Stimulated activated CD4-positive, alpha-beta T cell treated with anti-CD3 and anti-CD28 coated beads, Interleukin-15, amount 100 ng/mL, for 24 hours (primary cell): ENCODE measurements at places on chromosomes 1 and 21.

DNA sequence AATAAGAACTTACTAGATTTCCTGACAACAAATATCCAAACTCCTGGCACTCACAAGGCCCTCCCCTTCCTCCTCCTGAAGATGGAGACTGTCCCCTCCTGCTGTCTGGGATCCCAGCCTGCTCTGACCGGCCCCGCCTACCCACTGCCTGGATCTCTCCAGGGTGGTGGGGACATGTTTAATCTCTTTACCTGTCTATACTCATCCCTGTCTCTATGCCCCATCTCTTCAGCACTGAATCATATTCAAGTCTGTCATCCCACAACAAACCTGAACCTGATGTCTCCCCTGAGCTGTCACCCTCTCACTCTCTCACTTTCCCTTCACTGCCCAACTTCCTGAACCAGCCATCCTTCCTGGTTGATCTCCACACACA lies 22.1 kb downstream of the MATN1 start:
- DNase-seq = no peak

- DNase-seq = no peak
Observed at GRCh38 chr1:156508205-156508954, 7.8 kb upstream of the MEF2D start.

- no peak for DNase-seq
Observed at GRCh38 chr1:221643404-221644144, 98.3 kb downstream of the DUSP10 start.

DNA sequence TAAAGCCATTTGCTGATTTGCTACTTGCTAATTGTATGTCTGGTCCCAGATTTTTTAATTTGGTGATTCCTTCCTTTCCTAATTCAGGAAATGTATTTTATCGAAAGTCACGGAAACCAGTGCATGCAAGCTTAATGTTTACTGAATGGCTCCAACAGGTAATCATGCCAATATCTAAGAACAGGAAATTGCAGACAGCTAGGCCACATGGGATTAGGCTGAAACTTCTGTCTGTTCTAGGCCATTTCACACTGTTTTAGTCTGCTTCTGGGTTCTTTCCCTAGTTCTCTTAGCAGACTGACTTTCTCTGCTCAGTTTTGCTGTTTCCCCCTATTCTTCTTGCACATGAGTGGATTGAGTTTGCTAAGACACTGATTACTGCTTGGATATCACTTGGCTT lies 111.4 kb downstream of the NTNG1 start:
- DNase-seq = no peak

DNA sequence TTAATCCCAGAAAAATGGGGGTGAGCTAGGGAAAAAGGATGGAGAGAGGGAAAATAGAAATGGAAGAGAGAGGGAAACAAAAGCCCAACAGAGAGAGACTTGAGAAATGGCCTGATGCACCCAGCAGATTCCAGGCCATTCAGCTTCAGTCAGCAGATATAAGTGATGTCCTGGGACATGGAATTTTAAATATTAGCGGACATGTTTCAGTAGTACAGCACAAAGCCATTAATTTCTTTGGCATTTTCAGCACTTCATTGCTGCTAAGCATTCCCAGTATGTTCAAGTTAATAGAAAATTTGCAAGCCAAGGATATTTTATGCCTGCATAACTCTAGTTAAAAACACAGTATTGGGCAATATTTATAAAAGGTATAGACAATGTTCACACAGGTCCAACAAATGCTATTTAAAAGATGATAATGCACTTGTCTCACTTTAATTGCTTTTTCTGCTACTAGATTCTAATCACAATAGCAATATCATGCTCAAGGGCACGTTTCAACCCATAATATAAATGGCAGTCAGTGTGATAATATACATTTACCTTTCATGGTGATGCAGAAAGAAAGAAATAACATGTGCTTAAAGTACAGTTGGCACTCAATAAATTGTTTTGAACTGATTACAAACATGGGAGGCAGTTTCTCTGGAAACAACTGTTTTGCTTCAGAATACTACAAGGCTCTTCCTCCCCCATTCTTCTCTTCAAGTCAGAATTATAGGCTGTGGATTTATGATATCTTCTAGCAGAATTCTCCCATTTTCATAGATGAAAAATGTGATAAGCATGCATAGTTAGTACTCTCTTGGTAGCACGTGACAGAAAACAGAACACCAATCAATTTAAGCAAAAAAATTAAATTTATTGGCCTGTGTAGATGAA lies 108.1 kb upstream of the MAGI3 start:
- no peak for DNase-seq

DNA sequence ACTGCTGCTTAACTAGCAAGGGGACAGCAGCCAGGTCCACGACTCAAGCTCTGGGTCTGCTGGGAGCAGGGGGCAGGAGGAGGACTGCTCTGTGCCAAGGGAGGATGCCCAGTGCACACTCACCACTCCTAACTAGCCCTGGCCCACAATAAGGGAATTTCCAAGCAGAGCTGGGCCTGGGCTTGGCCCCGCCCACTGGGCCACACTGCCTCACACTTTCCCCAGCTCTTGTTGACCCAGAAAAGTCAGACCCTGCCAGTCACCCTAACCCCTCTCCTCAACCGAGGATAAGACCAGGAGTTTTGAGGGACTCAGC lies 18.7 kb downstream of the SLC9A1 start:
- DNase-seq = no peak

DNA sequence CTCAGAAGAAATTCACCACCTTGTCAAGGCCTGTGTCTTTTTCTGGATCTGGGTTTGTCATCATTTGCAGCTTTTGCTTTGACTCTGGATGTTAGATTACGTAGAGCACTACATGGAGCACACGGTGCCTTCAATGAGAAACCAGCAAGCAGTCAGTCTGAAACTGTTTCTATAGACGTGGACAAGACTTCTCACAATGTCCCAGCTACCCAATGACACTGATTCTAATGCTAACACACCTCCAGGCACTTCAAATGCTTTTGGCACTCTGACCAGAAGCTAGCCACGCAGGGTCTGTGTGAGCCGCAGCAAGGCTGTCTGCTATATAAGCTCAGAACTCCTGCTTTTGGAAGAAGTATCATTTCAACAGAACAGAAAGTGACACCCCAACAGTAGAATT lies 38.2 kb downstream of the ITPKB start:
- no peak for DNase-seq

DNA sequence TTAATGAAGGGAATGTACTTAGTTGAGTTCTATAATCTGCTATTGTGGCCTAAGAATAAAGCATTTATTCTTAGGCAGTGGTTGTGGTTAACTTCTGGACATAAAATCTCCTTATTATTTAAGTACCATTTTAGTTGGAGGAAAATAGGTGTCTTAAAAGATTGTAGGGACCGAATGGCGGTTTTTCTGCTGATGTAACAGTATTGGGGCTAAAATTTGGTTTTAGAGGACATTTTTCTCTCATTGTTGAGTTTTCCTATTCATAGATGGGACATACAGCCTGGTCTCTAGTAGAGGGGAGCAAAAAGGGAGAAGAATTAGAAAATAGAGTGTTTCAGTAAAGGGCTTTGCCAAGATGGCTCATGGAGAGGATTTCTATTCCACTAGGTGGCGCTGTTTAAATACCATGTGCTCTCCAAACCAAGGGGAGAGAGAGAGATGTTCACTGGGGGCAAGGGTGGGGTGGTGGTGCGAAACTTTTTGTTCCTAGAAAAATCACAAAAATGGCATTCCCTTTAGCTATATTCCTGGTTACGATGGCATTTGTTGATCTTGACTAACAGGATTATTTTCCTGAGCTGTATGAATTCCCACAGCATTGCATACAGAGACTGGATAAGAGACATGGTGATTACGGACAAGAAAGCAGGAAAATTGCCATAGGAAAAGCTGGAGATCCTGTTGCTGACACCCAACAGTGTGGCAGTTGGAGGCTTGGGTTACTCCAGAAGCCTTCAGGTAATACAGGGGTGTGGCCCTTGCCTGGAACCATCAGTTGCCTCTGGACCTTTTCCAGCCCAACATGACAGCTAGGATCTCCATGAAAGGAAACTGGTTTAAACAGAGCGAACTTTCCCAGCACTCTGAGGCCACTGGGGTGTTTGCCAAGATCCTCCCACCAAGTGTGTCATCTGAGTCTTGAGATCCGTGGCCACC lies 18.2 kb upstream of the FCGR2A start:
- peak; percentile 34 for DNase-seq

DNA sequence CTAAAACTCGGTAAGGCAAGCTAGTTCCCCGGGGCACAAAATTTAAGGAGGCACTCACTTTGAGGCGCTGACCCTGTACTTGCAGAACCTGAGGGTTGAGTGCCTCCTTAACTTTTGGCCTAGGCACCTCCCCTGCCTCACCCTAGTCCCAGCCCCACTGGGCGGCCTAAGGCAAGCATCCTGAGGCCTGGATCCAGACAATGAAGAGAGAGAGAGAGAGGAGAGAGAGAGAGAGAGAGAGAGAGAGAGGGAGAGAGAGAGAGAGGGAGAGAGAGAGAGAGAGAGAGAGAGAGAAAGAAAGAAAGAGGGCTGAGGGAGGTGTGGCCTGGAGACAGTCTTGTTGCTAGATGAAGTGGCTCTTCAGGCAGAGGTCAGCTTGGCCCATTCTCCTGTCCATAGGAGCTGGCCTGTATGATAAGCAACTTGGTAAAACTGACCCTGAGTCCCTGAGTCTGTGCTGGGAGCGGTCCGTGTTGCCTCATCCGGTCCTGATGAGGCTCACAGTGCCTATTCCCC lies 7.4 kb upstream of the LRRN2 start:
- DNase-seq = no peak

- DNase-seq = no peak
Observed at GRCh38 chr1:56032096-56032676, 547.2 kb downstream of the PLPP3 start.

DNA sequence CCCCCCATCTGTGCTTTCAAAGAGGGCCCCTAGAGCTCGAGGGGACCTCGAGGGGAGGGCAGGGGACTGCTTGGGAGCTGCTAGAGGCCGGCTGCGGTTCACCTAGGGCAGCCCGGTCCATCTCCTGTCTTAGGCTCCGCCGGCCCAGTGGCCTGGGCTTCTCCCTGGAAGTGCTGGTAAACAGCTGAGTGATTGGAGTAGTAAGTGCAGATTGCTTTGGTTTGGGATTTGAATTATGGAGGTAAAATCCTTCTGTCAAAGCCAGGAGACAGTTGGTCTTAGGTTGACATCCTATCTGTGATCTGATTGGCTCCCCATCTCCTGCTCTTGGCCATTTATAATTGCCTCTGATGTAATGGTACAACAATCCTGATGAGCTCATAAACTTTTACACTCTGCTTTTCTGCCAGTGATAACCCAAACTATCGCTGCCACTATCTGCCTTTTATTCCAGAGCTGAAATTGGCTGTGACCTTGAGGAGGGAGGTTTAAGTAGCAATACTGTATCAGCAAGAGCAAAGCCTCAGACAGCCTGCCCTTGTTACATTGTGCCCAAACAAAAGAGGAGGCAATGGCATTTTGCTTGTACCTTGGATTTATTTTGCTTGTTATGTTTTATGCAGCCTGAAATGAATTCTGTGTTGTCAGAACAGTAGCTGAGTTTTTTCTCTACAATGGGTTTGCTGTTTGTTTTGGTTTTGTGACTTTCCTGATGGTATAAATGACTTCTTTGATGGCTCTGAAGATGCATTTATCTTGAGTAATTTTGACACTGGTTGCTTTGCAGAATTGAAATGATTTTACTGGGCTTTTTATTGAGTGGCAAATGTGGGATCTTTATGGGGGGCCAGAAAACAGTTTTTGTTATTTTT lies 2.4 kb downstream of the ARID1A start:
- DNase-seq = peak; percentile 37
